ENCODE measurements at places on chromosomes 4 and X. TPM values are rescaled to one million over a fixed set of nuclear protein-coding genes. Genes with fewer than 3 reads are reported as not detected.

Gene RTL3
- 1.7 TPM for total RNA-seq

DNA sequence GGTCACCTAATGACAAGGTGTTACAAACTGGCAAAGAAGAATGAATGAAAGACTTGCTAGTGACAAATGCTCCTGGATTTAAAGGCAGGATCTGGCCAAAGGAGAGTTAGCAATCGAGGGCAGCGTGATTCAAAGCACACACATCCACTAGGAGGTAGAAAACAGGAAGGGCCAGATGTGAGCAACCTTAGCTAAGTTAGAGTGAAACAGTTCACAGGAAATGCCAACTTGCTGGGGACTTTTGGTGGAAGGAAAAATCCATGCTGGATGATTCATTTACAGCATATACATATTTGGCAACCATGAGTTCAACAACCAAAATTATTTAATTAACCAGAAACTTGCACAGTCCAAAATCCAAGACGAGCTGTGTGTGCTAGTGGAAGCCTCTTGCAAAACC is 276.9 kb downstream of the PTTG2 start:
- H3K27me3 ChIP-seq: no peaks in the 10 kb centered on the region
- no peak overlapping the region for H3K27ac ChIP-seq
- DNase-seq: peak; percentile 74

GRCh38 chrX:97995834-97996233 is 1112.1 kb downstream of the RPA4 start:
- no peak overlapping the region for H3K4me3 ChIP-seq
- no peak for DNase-seq
- H3K36me3 ChIP-seq: no peaks in the 10 kb centered on the region
- no peak overlapping the region for H3K27ac ChIP-seq

GRCh38 chr4:152100379-152101201 is 339.8 kb upstream of the GATB start:
- no peak for DNase-seq
- H3K4me1 ChIP-seq: peaks cover 12% of the 10 kb centered on the region
- H3K4me3 ChIP-seq: no peak overlapping the region
- H3K27ac ChIP-seq: no peak overlapping the region

- no peaks in the 10 kb centered on the region for H3K4me1 ChIP-seq
- DNase-seq: no peak
- no peak overlapping the region for H3K4me3 ChIP-seq
- no peaks in the 10 kb centered on the region for H3K27me3 ChIP-seq
Observed at GRCh38 chr4:93646233-93646930, 182.2 kb upstream of the ATOH1 start.

Gene SOX3
- 0.98 TPM for total RNA-seq

Gene GALNT7
- total RNA-seq: 98.5 TPM

GRCh38 chrX:110394651-110395050 is 36.0 kb downstream of the RTL9 start:
- peak; percentile 70 for DNase-seq
- no peaks in the 10 kb centered on the region for H3K27me3 ChIP-seq
- H3K4me1 ChIP-seq: peaks cover 9% of the 10 kb centered on the region
- H3K27ac ChIP-seq: peak overlapping the region; percentile 25
- no peaks in the 10 kb centered on the region for H3K36me3 ChIP-seq

DNA sequence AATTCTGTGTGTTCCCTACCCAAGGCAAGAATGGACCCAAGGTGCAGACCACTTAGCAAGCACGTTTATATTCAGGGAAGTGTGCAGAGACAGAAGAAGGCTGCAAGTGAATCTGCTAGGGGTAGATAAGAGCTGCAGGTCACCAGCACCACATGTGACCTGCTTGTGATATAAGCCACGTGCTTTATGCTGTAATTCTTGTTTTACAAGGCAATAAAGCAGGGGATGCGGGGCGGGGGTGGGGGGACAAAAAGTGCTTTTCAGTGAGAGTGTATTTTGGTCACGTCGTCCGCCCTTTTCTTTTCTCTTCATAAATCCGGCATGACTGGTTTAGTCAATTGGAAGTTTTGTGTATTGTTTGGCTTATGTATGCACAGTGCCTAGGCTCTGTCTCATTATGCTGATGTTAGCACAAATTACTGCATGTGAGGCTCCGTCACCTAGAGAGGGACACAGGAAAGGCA is 192.7 kb downstream of the RBMX2 start:
- H3K36me3 ChIP-seq: no peaks in the 10 kb centered on the region
- no peak overlapping the region for H3K27ac ChIP-seq
- H3K4me3 ChIP-seq: no peak overlapping the region

GRCh38 chr4:61630548-61630947 is 430.4 kb downstream of the ADGRL3 start:
- DNase-seq: no peak
- no peaks in the 10 kb centered on the region for H3K36me3 ChIP-seq
- H3K4me1 ChIP-seq: no peaks in the 10 kb centered on the region
- H3K4me3 ChIP-seq: no peak overlapping the region
- H3K27ac ChIP-seq: no peak overlapping the region
- H3K27me3 ChIP-seq: no peaks in the 10 kb centered on the region

DNA sequence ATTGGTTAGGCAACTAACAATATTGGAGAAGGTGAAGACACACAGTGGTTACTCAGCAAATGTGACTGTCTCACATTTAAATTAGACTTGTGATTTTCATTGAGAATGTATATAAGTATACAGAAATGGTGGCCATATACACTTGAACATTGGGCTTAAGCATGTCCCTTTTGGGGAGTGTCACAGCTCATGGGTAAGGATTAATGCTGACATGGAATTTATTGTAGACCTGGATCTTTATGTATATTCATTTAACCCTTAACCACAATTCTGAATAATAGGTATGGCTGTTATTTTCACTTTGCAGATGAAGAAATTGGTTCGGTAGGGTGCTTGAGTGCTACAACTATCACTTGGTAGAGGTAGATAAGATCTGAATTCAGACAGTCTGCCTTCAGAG is 95.5 kb upstream of the WDFY3 start:
- no peak overlapping the region for H3K4me3 ChIP-seq
- DNase-seq: no peak
- H3K27ac ChIP-seq: no peak overlapping the region
- no peaks in the 10 kb centered on the region for H3K27me3 ChIP-seq
- no peaks in the 10 kb centered on the region for H3K4me1 ChIP-seq
- H3K36me3 ChIP-seq: no peaks in the 10 kb centered on the region

- no peak for DNase-seq
- H3K4me1 ChIP-seq: no peaks in the 10 kb centered on the region
- H3K36me3 ChIP-seq: no peaks in the 10 kb centered on the region
- no peak overlapping the region for H3K4me3 ChIP-seq
Observed at GRCh38 chrX:71102292-71102691, 4.2 kb downstream of the CXorf65 start.

Gene FAM156B
- 19.4 TPM for total RNA-seq

DNA sequence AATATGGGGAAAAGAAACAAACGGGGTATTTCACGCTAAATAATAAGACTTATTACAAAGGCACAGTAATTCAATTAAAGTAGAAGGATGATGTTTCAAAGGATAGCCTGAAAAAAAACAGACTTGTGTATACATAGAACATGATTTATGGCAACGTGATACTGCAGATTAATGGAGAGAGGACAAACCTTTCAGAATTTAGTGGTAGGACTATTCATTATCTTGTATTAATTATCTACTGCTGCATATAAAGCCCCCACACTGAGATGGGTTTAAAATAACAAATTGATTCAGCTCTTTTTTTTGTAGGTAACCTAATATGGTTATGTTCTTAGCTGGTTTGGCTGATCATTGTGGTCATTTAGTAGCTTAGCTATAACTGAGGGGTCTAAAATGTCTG is 1269.0 kb downstream of the FSTL5 start:
- no peak for DNase-seq
- H3K27me3 ChIP-seq: no peaks in the 10 kb centered on the region
- H3K4me1 ChIP-seq: no peaks in the 10 kb centered on the region
- H3K4me3 ChIP-seq: no peak overlapping the region

DNA sequence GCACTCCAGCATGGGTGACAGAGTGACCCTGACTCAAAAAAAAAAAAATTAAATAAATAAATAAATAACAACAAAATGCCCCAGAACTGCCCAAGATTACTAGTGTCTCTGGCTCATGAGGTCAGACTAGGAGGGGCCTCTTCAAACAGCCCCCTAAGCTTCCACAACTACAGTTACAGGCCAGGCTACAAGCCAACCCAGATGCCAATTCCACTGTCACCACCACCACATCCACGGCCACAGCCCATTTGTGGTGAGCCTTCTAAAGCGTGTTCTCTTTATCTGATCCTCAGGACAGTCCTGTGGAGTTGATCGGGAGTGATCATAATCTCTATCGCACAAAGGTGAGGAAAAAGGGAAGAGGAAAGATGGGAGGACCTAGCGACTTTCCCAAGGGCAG is 36.6 kb downstream of the IGFBP7 start:
- peaks cover 9% of the 10 kb centered on the region for H3K36me3 ChIP-seq
- no peak overlapping the region for H3K4me3 ChIP-seq
- peaks cover 52% of the 10 kb centered on the region for H3K4me1 ChIP-seq
- peak overlapping the region; percentile 9 for H3K27ac ChIP-seq

Gene NPY2R
- total RNA-seq: not detected

- no peaks in the 10 kb centered on the region for H3K27me3 ChIP-seq
- H3K4me1 ChIP-seq: no peaks in the 10 kb centered on the region
- no peak overlapping the region for H3K27ac ChIP-seq
- no peak overlapping the region for H3K4me3 ChIP-seq
- no peaks in the 10 kb centered on the region for H3K36me3 ChIP-seq
Observed at GRCh38 chrX:97987979-97988378, 1104.3 kb downstream of the RPA4 start.

Gene MAGEA8
- total RNA-seq: not detected

DNA sequence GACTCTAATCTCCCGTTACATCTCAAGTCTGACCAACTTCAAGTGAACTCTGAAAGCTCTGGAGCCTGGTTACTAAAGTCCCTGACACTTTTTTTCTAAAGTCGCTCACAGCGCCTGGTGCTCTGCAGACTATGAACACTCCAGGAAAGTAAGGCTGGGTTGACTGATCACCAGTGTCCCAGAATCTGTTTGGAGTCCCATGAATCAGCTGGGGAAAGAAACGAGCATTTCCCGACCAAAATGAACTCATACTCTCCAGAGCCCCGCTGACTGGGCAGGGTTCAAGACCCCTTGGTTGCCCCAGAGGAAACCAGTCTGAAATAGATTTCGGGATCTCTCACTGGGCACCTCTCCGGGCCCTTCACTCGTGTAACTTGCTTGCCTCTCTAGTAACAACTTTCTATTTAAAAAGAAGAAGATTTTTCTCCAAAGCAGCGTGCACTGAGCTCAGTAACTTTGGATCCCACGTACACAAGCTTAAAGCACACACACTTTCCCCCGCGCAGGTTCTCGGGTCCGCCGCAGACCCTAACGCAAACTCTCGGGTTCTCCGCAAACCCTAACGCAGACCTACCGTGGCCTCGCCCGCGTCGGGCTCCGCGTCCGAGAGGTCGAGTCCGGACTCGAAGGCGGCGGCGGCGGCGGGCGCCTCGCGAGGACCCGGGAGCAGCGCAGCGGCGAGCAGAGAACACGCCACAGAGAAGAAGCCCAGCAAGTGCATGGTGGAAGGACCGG is 964 bp downstream of the VEGFC start:
- H3K36me3 ChIP-seq: no peaks in the 10 kb centered on the region
- H3K27me3 ChIP-seq: no peaks in the 10 kb centered on the region
- no peak for DNase-seq
- H3K4me3 ChIP-seq: peak overlapping the region; percentile 96
- H3K27ac ChIP-seq: peak overlapping the region; percentile 77
- peaks cover 22% of the 10 kb centered on the region for H3K4me1 ChIP-seq

DNA sequence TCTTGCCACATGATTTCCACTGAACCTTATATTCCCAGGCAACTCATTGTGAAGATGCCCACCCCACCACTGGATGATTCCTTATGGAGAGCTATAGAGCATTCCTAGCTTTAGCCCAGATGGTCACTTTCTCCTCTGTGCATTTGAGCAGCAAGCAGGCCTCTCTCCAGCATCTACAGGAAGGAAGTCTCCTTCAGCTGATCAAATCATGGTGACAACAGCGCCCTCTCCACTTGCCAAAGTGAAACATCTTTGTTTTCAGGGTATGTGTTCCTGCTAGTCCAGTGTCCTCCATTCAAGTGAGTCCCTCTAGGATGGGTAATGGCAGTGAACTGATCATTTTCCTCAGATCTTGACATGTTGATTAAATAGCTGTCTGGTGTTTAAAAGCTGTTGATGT is 10.9 kb upstream of the SYTL5 start:
- no peak overlapping the region for H3K4me3 ChIP-seq
- no peak for DNase-seq
- peaks cover 5% of the 10 kb centered on the region for H3K4me1 ChIP-seq
- no peaks in the 10 kb centered on the region for H3K36me3 ChIP-seq
- no peaks in the 10 kb centered on the region for H3K27me3 ChIP-seq
- H3K27ac ChIP-seq: no peak overlapping the region

GRCh38 chr4:188780686-188781085 is 641.4 kb downstream of the TRIML1 start:
- no peaks in the 10 kb centered on the region for H3K27me3 ChIP-seq
- no peak overlapping the region for H3K4me3 ChIP-seq
- DNase-seq: no peak
- no peaks in the 10 kb centered on the region for H3K36me3 ChIP-seq
- no peak overlapping the region for H3K27ac ChIP-seq

- H3K36me3 ChIP-seq: peaks cover 6% of the 10 kb centered on the region
- H3K27me3 ChIP-seq: no peaks in the 10 kb centered on the region
- no peak overlapping the region for H3K4me3 ChIP-seq
Observed at GRCh38 chrX:48523682-48524081, 2.1 kb downstream of the EBP start.

- H3K27ac ChIP-seq: no peak overlapping the region
- no peak for DNase-seq
- no peaks in the 10 kb centered on the region for H3K4me1 ChIP-seq
- no peak overlapping the region for H3K4me3 ChIP-seq
- H3K27me3 ChIP-seq: no peaks in the 10 kb centered on the region
Observed at GRCh38 chr4:131584587-131584986, 1564.5 kb upstream of the PCDH10 start.

Gene DLG3
- 14.5 TPM for total RNA-seq

DNA sequence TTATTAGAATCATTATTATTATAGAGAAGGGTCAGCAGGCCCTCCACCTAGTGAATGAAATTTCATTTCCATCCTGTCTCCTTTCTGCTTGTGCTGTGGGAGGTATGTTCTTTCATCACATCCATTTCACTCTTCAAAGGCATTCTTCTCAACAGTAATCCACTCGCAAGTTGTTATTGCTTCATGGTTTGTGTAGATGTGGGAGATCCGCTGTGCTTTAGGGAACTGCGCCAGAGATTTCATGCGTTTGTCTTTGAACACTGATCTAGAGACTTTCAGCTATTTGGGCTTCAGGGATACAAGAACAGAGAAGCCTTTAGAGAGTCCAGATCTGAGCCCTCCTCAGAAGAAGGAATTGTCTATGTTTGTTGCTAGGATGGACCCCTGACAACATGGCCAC is 53.5 kb upstream of the PUDP start:
- H3K4me1 ChIP-seq: no peaks in the 10 kb centered on the region
- no peaks in the 10 kb centered on the region for H3K36me3 ChIP-seq
- no peak for DNase-seq
- H3K27ac ChIP-seq: no peak overlapping the region

DNA sequence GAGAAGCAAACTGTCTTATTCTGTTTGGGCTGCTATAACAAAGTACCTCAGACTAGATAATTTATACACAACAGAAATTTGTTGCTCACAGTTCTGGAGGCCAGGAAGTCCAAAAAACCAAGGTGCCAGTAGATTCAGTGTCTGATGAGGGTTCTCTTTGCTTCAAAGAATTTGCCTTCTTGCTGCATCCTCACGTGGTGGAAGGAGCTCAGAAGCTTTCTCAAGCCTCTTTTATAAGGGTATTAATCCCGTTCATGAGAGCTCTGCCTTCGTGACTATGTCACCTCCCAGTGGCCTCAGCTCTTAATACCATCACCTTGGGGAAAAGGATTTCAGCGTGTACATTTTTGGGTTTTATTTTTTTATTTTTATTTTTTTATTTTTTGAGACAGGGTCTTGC is 20.1 kb downstream of the CA5B start:
- H3K4me1 ChIP-seq: no peaks in the 10 kb centered on the region
- H3K4me3 ChIP-seq: no peak overlapping the region
- H3K27me3 ChIP-seq: no peaks in the 10 kb centered on the region
- no peaks in the 10 kb centered on the region for H3K36me3 ChIP-seq
- no peak overlapping the region for H3K27ac ChIP-seq

All from astrocyte (in vitro differentiated cells and primary cell).